A172 (cell line): ENCODE measurements at places on chromosomes 5 and 9.

- DNase-seq, result peak; percentile 15
These were observed 195.8 kb downstream of the ERCC6L2 start for GRCh38 chr9:96071076-96071814.

DNA sequence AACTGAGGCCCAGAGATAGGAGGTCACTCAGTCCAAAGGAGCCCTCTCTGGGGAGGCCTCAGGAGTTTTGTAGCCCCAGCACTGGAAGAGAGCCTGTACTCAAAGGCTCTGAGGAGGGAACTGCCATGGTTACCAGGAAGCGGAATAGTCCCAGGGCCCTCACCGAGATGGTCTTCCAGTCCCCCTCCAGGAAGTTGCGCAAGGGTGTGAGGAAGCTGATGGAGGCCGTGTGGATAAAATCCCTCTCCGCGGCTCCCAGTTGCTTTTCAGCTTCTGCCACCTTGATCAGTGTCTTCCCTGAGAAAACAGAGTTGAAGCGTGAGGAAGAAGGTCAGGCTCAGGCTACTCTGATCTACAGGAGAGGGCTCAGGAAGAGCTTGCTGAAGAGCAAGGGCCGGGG lies 13.5 kb downstream of the SH3GLB2 start:
- DNase-seq, result no peak

GRCh38 chr9:19967216-19967887 lies 178.5 kb upstream of the SLC24A2 start:
- DNase-seq, result no peak

DNA sequence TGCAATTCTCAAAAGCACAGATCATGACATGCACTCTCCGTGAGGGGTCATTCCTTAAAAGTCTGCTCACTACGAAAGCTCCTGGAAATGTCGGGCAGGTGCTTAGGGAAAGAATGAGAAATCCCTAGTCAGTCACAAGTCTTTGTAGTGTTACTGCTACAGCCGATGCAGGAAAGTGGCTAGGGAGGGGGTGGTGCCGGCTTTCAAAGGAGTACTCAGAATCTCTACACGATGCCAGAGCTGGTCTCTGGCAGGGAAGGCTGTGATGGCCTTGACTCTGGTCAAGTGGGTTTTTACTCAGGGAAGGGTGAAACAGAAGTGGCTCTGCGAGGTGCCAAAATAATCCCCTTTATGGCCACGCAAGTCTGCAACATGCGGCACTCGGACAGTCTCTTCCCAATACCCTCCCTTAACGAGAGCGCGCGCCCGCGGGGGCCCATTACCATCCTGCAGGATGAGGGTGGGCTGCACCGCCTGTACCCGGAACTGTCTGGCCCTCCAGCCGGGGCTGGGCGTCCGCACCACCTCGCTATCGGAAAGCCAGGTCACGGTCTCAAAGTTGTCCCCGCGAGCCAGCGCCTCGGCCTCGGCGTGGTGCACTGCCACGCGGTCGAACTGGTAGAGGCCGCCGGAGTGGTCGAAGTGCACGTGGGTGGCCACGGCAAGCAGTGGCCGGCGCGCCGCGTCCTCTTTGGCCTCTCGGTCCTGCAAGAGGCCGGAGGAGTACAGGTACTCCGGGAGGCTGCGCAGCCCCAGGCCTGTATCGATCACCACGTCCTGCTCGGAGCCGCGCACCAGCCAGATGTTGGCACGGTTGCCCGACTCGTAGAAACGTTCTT lies 956 bp downstream of the MBLAC2 start:
- DNase-seq, result peak; percentile 16

DNA sequence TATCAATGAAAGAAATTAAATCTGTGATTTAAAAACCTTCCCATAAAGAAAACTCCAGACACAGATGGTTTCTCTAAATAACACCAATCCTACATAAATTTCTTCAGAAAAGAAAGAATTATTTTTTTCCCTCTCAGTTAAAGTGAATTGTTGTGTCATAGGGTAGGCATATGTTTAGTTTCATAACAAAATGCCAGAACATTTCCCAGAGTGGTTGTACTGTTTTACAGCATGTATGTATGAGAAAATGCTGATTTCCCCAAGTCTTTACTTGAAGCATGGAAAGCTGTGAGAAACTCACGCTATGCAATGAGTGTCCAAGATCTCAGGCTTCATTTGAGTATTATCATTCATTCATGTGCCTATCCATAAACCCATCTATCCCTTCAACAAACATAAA lies 582.5 kb downstream of the ELAVL2 start:
- no peak for DNase-seq
